Peyer's patch (tissue), 4 donors: ENCODE measurements at places on chromosomes 3 and 15. TPM values are rescaled to one million over a fixed set of nuclear protein-coding genes. Genes with fewer than 3 reads are reported as not detected.

CLDN1 gene
- total RNA-seq, result 1.1 TPM

SLC24A5 gene
- not detected for total RNA-seq

DNA sequence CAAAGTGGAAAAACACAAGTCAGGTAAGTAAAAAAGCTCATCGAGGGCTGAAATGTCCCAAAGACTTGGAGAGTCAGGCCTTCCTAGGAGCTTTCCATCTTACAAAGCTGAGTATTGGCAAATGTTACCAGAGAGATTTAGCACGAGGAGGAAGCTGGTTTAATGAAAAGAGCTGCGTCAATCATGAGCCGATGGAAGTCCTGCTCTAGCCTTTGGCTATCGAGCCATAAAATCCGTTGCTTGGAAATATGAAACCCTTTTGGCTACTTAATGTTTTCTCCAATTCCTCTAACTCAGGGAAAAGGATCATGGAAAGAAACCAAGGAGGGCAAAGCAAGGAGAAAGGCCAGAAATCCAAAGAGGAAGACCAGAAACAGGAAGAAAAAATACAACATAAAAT is 1074.6 kb downstream of the FHIT start:
- no peak for DNase-seq

DNA sequence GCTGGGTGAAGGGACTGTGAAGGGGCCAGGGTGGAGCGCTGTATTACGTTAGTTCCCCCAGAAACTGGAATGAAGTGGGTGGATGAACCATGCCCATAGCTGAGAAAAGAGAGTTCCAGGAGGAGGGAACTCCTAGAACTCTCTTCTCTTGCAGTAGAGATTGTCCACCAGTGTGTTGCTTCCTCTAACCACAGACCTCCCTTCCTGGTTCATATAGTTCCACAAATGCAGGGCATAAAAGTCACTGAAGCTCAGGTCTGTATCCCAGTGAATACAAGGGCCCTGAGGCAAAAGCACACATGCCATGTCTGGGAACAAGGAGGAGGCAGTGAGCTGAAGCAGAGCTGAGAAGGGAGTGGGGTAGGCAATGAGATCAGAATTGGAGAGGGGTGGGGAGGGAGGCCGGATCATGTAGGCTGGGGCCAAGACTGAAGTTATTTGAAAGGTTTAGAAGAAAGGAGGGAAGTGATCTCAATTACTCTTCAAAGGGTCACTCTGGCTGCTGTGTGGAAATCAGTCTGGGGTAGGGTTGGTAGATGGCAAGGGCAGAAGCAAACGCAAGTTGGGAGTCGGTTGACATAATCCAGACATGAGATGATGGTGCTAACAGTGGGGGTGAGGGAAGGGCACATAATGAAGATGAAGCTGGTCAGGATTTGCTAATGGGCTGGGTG is 6.5 kb downstream of the A4GNT start:
- no peak for DNase-seq

DNA sequence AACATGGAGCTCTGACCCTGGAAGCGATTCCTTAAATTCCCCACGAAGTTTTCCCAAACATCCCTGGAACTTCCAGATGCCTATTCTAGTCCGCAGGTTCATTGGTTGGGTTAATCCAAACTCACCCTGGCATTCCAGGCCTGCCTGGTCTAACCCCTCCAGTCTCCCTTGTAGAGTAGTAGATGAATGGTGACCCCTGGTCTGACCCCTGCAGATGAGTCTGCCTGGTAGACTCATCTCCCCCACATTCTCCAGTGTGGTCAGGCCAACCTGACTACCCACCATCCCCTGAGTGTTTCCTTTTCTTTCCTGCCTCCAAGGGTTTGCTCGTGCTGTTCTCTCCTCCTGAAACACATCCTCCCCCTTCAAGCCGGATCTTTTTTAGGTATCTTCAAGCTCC is 10.8 kb upstream of the HRH1 start:
- DNase-seq, result no peak

GATM gene
- total RNA-seq, result 179 TPM

GRCh38 chr15:35481992-35482391 is 64.0 kb downstream of the DPH6 start:
- no peak for DNase-seq

DNA sequence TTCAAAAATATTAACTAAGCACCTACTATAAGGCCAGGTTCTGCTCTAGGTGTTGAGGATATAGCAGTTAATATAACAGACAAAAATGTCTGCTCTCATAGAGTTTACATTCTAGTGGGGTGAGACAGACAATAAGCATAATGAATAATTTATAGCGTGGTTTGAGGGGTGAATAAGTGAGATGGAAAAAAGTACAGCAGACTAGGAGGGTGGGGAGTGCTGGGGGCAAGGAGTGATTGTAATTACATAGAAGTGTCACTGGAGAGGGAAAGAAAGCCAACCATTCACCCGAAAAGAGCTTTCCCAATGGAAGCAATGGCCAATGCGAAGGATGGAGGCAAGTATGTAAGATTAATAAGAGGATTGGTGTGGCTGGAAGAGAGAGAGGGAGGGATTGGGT is 552.9 kb upstream of the KCNMB2 start:
- DNase-seq, result no peak

GOLGA6L1 gene
- total RNA-seq, result not detected

- DNase-seq, result no peak
Observed at GRCh38 chr15:92435145-92435544, 41.5 kb downstream of the ST8SIA2 start.

CXCR6 gene
- total RNA-seq, result not detected

SPESP1 gene
- total RNA-seq, result not detected

GRCh38 chr3:16363636-16364035 is 98.6 kb downstream of the OXNAD1 start:
- DNase-seq, result no peak

CHST2 gene
- 5.9 TPM for total RNA-seq

- DNase-seq, result no peak
Observed at GRCh38 chr15:70470556-70471191, 292.7 kb downstream of the UACA start.

GPR149 gene
- total RNA-seq, result not detected

GRCh38 chr3:124514683-124515082 is 215.6 kb upstream of the UMPS start:
- no peak for DNase-seq

- no peak for DNase-seq
Observed at GRCh38 chr3:172658344-172659245, 52.3 kb downstream of the NCEH1 start.

DNA sequence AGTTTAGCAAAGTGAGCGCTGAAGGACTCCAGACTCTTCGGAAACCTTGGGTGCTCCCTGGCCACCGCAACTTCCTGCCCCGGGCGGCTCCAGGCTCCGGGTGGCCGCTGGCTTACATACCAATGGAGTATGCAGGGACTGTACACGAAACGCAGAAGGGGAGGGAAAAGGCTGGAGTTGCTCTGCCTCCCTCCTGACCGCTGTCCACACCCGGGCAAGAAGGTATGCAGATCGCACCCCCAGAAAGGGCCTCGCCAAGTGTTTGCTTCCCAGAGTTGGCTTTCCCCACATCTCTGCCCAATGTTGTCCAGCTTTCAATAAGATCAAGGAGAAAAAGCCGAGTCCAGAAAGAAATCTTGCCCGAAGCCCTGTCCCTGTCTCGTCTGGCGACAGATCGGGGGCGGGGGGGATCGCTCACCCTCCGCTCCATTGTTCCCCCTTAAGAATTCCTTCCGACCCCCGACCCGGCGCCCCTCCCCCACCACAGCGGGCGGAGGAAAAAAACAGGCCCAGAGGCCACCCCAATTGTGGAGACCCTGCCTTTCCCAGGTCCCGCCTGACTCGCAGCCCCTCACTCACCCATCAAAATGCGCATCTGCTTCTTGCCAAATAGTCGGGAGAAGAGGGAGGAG is 533 bp downstream of the ARF4 start:
- peak; percentile 89 for DNase-seq

SEMA3F gene
- total RNA-seq, result 23.3 TPM

GRCh38 chr3:1677576-1678156 is 421.0 kb upstream of the CNTN4 start:
- no peak for DNase-seq

- no peak for DNase-seq
Observed at GRCh38 chr15:28091313-28091712, 7.8 kb downstream of the OCA2 start.

- no peak for DNase-seq
Observed at GRCh38 chr3:114213627-114214541, 23.5 kb downstream of the ZNF80 start.

DNA sequence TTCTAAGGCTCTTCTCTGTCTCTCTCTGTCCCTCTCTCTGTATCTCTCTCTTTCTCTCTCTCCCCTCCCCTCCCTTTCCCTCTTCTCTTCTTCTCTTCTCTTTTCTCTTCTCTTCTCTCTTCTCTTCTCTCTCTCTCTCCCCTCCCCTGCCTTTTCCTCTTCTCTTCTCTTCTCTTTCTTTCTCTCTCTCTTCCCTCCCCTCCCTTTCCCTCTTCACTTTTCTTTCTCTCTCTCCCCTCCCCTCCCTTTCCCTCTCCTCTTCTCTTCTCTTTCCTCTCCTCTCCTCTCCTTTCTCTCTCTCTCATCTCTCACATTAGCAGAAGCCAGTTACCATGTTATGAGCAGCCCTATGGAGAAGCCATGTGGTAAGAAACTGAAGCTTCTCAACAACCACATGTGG is 25.0 kb upstream of the SLC25A36 start:
- no peak for DNase-seq

DNA sequence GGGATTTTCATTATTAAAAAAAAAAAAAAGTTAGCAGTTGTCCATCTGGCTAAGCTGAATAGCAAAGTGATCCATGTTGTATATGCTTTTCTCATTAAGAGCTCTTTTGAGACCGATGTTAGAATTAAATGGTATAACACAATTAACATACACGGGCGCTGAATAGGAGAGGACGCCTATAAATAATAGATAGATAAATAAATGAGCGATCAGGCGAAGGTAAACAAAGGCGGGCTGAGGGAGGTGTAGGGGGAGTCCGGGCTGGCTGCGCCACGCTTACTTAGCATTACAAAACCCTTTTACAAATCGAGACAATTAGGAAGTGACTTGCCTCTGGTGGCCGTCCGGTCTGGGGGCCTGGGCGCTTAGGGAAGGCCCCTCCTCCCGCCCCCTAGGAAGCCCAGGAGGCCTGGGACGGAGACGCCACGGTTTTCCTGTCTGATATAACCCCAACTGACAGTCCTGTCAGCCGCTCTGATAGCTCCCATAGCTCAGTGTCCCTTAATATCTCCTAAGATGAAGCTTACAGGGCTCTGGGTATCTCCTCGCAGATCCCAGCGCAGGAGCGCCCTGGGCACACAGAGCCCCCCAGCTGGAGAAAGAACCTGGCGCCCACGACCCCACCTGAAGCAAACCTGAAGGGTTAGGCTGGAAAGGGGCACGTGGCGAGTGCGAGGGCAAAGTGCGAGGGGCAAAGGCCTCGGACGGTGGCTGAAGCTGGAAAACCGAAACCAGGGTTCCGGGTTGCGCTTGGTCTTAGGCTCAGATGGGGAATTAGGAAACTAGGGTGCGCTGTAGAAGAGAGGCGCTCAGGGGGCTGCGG is 3.6 kb downstream of the SOX14 start:
- DNase-seq, result no peak

DNA sequence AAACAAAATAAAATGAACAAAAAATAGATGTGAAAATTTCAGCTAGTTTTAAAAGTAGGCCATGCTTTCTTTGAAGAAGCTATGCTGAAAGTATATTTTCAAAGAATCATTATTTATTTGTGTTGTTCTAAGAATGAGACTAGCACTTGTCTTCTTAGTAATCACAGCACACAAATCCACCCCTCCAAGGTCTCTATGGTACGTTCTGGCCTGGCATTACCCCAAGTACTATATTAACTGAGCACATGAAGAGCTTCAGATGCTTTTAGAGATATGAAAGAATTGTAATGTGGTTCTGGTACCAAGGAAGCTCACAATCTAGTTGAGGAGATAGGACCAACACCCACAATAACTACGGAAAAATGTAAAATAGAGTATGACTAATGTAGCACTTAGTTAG is 416.5 kb downstream of the PLCL2 start:
- DNase-seq, result no peak

GRCh38 chr3:73473898-73474416 is 150.8 kb downstream of the PDZRN3 start:
- no peak for DNase-seq

- no peak for DNase-seq
Observed at GRCh38 chr3:107545680-107546120, 22.9 kb downstream of the BBX start.

DNA sequence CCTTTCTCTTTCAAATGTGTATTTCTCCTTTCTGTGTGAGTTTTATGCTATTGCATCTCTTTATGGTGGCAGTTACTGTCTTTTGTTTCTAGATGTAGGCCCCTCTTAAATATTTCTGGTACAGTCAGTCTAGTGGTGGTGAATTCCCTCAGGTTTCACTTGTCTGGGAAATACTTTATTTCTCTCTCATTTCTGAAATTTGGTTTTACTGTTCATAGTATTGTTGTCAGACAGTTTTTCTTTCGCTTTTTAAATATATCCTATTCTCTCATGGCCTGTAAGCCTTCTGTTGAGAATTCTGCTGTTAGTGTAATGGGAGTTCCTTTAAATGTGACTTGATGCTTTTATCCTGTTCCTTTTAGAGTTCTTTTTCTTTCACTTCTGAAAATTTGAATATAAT is 874.0 kb downstream of the PLOD2 start:
- no peak for DNase-seq

DNA sequence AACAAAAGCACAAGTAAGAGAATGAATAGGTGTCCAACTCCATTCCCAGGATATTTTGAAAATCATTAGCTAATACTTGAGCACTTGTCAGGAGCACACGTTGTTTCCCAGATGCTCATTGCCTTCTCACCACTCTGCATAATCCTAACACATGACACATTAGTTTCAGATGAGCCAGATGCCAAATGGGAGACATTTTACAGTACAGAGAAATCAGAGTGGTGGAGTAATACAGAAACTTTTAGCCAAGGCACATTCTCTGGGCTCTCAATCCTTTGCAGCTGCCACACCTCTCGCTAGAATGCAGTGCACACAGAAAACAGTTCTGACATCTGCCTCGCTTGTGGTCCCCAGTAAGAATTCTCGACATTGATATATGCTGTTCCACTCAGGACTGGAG is 76.6 kb downstream of the P3H2 start:
- DNase-seq, result no peak

DNA sequence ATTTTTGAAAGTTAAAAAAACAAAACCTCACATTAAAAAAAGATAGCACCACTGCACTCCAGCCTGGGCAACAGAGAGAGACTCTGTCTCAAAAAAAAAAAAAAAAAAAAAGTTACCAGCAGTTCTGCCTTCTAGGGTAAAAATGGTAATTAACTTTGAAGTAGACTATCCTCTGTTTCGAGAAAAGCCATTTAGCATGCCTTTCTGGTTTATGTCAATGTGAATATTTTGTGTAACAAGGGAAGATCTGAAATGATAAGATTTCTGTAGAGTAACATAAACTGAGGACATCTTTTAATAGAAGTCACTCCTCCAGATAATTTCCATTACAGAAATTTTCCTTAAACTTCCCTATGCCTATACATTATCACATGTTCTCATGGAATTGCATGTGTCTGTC is 203.2 kb upstream of the GAP43 start:
- no peak for DNase-seq
